ENCODE measurements at places on chromosomes 6 and 20.
A peak's percentile ranks its signal among the peaks of the same experiment; 100 is the strongest.

DNA sequence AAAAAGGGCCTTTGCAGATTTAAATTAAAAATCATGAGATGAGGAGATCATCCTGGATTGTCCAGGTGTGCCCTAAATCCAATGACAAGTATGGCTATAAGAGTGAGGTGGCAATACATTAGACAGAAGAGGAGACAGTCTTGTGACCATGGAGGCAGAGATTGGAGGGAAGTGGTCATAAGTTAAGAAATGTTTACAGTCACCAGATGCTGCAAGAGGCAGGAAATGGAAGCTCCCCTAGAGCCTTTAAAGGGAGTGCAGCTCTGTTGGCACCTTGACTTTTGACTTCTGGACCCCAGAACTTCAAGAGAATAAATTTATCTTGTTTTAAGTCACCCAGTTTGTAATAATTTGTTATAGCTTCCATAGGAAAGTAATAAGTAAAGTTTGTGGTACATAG is 61.1 kb downstream of the HMGN3 start:
- no peak for DNase-seq

- DNase-seq, result no peak
Observed at GRCh38 chr6:135380793-135381192, 116.7 kb downstream of the AHI1 start.

DNA sequence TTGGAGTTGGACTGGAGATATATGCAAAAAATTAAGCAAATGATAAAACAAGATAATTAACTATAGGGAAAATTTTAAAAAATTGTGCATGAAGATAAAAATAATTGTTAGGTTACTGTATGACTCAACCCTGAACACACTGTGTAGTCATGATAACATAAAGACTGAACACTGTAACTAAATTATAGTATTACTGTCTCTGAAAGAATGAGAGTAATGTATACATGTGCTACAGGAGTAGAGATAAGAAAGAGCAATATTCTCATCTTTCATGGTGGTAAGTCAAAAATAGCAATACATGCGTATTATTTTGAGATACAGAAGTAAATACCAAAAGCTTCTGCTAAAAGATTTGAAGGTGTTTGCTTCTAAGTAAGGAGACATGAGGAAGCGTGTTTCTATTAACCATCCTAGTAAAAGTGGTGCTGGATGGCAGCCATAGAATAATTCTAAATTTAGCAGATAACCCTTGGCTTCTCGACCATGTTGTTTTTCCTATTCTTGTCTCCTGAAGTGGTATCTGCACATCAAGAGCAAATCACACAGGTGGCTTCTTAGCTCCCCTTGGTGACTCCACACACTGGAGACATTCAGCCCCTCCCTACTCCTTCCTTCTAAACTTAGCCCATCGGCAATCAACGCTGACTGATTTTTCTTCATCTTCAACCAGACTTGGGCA is 390.6 kb upstream of the PLCB4 start:
- no peak for DNase-seq

DNA sequence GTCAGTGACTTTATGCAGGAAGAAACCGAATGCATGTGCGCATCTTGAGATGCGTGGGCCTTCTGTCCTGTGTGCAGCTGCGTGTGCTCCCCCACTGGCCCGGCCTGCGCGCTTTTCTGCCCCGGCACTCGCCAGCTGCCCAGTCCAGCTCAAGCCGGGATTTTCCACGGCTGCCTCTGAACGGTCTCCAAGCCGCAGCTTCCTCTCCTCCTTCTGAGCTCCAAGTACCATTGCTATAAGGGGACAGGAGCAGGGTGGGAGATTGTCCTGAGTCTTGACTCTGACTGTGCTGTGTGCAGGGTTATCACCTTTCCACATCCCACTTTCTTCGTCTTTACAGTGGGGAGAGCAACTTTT is 302.8 kb downstream of the THBS2 start:
- no peak for DNase-seq

DNA sequence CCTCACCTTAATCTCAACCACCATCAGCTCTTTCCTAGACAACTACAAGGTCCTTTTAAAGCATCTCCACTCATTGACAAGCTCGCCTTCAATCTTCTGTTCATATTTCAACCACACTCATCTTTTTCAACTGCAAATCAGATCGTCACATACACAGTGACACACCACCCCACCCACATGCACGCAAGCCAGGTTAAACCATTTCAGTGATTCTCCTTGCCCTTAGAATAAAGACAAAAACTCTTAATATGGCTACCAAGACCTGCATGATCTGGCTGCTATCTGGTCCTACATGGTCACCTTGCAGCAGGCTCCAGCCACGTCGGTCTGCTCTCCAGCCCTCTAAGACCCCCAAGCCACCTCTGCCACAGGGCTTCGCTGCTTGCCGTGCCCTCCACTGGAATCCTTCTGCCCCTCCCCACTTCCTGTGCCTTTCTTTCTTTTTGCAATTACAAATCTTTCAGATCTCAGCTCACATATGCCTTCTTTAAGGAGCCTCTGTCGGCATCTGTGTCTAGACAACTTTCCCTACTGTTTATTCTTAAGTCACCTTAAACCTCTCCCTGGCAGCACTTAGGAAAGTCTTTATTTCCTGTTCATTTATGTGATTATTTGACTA is 507.3 kb upstream of the ARID1B start:
- no peak for DNase-seq

DNA sequence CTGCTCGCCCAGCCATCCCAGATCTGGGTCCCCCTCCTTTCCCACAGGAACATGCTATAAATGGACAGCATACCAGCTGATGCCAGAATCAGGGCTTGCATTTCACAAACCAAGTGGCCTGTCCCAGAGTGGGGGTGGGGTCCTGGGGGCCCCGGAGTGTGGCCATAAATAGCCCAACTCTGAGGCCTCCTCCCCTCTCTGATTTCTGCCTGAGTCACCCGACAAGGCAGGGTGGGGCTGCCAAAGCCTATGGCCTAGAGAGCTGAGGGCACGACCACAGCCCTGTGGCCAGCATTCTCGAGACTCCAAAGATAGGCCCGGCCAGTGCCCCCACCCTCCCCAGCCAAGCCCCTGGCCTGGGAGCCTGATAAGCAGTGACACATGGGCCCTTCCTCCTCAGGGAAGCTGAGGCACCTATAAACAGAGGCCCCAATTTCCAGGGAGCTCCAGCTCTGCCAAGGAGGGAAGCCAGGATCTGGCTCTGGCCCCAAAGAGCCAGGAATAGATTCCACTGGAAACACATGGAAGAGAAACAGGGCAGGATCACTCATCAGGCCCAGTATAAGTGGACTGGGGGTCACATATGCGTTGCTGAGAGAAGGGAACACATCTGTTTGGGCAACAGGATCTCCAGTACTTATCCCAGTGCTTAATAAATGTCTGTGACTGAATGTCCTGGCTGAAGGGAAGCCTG is 20.3 kb downstream of the SNTA1 start:
- peak; percentile 83 for DNase-seq

DNA sequence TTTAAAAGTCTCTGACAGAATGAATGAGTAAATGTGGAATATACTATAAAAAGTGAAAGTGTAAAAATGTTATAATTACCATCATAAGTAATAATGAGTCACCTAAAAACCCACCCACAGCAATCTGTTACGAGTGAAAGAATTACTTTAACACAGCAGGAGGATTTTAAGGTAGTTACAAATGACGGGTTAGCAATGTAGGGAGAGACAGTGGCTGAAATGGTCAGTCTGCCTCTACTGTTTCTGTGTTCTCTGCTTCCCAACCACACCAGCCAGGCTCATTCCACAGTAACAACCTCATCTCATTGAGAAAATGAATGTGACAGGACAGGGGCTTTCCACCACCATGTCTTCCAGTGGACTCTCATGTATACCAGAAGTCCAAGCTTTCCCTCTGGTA is 124.4 kb upstream of the KCNK16 start:
- DNase-seq, result no peak

DNA sequence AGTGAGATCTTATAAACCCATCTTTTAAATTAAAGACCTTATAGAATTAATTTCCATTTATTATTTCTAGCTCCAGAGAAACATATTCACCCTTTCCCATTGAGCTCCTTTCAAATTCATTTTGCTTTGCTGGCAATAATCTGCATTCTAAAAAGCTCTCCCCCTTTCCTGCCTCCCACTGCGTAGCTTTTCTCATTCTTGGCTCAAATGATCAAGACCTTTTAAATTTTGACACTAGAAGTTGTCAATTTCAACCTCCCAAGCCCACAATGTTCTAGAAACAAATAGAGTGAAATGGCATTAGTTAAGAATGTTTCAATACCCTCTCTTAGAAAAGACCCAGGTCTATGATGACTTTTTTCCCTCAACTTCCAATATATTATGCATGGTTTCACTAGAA is 186.9 kb downstream of the AKAP7 start:
- no peak for DNase-seq

DNA sequence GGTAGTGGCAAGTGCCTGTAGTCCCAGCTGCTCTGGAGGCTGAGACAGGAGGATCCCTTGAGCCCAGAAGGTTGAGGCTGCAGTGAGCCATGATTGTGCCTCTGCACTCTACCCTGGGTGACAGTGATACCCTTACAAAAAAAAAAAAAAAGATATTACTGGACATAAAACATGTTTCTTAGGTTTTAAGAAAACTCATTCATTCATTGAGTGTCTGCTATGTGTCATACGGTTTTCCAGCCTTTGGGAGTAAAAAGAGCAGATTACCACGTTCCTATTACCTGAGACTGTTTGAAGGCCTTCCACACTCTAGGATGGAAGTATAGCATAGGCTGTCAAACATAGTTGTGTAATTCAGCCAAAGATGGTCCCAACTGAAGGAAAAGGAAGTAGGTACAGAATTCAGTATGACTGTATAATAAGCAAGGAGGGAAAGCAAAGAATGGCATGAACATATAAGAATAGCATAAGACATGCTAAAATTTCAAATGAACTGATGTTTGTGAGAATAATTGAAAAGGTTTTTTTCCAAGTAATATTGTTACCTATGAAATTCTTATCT is 22.0 kb downstream of the STXBP5 start:
- no peak for DNase-seq

GRCh38 chr20:54649511-54649962 is 174.1 kb downstream of the DOK5 start:
- DNase-seq, result peak; percentile 80

GRCh38 chr6:45419571-45420082 is 41.9 kb upstream of the SUPT3H start:
- peak; percentile 53 for DNase-seq

DNA sequence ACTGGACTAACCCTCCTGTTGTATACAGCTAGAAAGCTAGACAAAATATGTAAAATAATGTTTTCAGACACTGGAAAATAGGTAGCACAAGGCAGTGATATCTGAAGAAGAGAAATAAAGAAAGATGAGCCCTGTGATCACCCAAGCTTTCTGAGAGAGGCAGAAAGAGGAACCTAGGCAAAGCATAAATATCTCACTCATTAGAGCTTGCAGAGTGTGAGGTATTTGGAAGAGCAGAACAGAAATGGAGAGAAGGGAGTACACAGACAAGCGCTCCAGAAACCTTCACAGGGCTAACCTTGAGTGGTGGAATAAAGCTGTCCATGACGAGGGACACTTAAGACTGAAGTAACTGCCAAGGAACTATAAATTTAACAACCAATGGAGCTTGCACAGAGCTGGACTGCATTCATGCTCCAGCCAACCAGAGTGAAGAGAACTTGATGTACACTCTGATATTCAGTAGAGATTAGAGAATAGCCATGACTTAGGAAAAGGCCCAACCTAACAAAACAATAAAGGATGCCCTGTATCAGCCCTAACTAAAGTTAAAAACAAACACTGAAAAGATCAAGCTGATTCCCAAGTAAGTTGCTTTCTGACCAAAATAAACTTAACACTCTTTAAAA is 280.9 kb upstream of the STXBP5 start:
- DNase-seq, result no peak

DNA sequence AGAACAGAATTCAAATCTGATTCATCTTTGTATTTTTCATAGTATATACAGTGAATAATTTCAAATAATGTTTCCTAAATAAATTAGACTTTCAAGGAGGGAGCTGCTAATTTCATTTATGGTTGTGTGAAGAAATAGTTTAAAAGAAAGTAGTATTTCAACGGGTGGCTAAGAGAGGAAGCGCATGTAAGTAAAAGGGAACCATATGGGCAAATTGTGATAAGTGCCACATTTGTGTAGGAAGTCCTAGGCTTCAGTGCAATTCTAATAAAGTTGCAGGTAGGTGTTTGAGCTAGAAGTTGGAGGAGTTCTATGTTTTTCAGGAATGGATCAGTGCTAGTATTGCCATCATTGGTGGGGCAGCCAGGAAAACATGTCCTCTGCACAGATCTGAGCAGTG is 178.8 kb upstream of the PRDM1 start:
- DNase-seq, result no peak

DNA sequence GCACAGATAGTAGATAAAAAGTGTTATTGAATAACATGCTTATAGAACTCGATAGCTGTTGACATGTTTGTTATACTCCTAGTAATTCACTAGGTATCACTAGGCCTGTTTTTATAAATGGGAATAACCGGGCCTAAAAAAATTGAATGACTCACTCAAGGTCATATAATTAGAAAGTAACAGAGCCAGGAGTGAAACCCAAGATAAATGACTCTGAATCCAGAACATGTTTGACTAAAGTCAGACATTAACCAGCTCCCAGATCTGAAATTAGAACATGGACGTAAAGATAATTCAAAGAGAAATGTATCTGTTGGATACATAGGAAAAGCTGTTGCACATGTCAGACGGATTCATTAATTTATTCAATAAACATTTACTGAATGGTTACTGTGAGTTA is 26.9 kb downstream of the RGS17 start:
- DNase-seq, result no peak

- DNase-seq, result peak; percentile 2
Observed at GRCh38 chr6:77292564-77293546, 170.4 kb downstream of the HTR1B start.

DNA sequence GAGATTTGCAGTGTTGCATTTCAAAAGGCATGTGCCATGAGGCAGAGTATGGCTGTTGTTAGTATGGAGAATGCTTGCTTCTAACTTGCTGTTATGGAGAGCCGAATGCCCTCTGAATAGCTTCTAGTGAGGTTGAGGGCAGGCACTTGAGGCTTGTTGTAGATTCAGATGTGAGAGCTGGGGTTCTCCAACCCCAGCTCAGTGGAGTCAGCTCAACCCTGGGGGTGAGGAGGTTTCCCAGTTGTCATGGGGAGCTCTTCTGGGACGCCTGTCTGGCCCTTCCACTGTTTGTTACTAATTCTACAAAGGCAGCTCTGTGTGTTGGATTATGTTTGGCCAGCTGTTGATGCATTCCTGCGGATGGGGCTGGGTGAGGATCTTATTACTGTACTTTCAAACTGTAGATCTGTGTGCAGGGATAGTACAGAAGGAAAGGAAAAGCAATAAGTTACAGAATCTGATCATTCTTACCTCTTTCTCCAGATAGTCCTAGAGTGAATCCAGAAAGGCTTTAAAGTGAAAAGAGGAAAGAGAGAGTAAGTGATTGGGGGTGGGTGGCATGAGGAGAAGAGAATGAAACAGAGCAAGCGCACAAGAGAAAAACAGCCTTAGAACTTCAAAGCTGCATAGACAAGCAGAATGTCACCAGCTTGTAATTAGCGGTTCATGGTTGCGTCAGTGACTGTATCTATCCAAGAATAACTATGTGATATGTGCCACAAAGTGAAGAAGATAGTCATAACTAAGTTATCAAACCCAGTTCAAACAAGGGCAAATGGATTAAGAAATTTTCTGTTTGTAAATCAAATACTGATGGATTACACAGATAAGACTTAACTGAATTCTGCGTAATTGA is 148.7 kb downstream of the PRL start:
- DNase-seq, result peak; percentile 69

All from SW480 (cell line).